ENCODE measurements at places on chromosomes 12 and 14.

- no peak for DNase-seq
Measured at GRCh38 chr14:63493246-63493645, 49.9 kb downstream of the PPP2R5E start.

DNA sequence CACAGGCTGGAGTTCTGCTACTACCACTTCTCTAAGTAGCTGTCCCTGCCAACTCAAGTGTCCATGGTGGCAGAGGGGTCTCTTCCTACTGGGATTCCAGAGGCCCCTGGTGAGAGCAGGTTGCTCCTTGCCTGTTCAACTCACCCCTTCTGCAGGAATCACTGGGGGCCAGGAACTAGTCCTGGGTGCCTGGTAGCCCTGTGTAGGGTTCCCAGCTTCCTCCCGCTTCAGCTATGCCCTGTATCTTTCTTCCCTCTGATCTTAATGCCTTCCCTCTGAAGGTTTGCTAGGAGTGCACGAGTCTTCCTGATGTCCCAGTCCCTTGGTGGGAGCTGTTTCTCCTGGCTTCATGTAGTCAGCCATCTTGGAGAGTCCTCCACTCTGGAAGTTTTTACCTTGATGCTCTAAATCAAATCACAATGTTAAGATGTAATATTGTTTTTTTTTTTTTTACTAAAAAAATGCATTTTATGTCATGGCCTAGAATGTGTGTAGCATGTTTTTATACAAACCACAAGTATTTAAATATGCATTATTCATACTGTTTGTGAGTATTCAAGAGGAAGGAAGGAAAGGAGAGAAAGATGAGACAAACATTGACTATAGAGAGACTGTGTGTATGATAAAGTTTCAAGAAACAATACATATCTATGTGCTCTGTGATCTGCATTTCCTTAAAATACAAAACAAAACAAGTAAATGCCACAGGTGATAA is 54.7 kb downstream of the FRS2 start:
- no peak for DNase-seq

DNA sequence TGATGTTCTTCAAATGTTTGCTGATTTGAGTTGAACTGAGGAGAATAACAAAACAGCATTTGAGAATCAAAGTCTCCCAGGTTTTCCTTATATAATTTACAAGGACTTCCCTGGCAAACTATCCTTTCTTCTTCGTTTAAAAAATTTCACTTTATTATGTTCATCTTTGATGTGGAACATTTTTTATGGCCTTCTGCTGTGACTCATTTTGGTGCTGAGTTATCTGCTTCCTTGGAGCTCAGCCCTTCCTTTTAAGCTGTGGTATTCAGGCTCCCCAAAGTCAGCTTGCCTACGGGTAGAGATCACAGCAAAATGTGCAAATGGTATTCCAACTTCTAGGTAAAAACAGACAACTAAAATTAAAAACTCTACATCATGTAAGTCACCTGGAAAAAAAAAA is 1.4 kb upstream of the ANO4 start:
- DNase-seq = no peak

DNA sequence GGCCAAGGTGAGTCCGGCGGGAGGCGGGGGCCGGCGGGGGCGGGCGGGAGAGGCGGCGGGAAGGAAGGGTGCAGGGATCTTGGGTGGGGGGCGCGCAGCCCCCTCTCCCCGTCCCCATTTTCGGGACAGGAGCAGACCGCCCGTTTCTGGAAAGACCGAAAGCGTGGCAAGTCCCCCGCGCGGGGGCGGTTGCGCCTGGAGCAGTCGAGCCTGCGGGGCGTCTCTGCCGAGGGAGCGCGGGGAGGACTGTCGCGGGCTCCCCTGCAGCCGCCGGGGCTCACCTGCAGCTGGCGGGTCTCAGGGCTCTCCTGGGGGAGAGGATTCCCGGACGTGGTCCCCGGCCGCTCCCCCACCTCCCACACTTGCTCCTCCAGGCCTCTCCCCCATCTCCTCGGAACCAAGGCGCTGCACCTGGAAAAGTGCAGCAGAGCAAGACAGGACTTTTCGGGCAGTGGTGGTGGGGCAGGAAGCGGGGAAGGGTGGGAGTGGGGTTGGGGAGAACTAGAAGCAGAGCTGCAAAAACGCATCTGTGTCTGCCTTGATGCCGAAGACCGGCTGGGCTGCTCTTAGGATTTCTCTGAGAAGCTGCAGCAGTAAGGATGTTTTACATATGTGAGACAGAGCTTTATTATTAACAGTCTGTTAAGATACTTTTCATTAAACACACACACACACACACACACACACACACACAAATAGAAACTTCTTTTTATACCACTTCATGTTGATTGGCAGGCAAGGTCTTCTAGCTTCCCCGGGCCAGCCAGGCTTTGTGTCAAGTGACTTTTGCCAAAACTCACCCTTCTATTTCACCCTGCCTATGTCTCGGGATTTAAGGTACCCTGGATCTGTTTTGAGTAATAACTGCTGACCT is 677 bp downstream of the C12orf75 start:
- no peak for DNase-seq

- DNase-seq = no peak
Measured at GRCh38 chr14:61560323-61560722, 135.0 kb upstream of the HIF1A start.
